ENCODE measurements at places on chromosomes 2 and 18.
A peak's percentile ranks its signal among the peaks of the same experiment; 100 is the strongest.

- no peak for DNase-seq
Observed at GRCh38 chr2:238569507-238570195, 142.9 kb downstream of the ASB1 start.

GRCh38 chr2:178417916-178418315, 33.1 kb downstream of the PRKRA start:
- DNase-seq: no peak

DNA sequence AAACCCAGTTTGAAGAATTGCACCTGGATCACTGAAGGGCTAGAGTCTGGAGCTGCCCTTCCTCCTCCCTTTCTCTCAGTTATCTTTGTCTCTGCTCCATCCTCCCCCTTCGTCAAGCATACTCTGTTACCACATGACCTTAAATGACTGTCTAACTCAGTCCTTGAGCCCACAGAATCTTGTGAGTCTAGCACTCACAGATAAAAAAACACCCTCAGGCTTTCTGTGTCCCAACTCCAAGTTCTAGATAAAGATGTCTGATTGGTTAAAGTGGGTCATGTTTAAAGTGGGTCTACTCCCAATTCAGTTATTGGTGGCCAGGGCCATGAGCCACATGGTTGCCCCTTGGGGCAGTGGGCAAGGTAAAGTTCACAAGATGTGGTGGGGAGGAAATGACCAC, 53.5 kb upstream of the CYP1B1 start:
- no peak for DNase-seq

- DNase-seq: no peak
Observed at GRCh38 chr2:70999362-70999761, 4.7 kb upstream of the TEX261 start.

DNA sequence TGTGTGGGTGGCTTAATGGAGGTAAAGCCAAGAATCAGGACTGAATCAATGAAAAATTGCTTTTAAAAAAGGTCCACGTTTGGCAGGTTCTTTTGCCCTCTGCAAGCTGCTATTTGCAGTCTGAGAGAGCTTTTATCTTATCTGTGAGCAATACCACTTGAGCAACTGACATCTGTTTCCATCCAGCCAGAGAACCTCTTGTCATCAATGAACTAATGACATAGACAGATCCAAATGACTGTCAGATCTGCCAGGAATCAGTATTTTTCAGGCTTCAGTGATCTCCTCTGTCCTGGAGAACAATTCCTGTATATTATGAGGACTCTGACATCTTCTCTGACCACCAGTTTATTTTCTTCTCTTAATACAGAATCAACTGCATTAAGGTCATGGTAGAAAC, 608.1 kb downstream of the LRP1B start:
- no peak for DNase-seq

DNA sequence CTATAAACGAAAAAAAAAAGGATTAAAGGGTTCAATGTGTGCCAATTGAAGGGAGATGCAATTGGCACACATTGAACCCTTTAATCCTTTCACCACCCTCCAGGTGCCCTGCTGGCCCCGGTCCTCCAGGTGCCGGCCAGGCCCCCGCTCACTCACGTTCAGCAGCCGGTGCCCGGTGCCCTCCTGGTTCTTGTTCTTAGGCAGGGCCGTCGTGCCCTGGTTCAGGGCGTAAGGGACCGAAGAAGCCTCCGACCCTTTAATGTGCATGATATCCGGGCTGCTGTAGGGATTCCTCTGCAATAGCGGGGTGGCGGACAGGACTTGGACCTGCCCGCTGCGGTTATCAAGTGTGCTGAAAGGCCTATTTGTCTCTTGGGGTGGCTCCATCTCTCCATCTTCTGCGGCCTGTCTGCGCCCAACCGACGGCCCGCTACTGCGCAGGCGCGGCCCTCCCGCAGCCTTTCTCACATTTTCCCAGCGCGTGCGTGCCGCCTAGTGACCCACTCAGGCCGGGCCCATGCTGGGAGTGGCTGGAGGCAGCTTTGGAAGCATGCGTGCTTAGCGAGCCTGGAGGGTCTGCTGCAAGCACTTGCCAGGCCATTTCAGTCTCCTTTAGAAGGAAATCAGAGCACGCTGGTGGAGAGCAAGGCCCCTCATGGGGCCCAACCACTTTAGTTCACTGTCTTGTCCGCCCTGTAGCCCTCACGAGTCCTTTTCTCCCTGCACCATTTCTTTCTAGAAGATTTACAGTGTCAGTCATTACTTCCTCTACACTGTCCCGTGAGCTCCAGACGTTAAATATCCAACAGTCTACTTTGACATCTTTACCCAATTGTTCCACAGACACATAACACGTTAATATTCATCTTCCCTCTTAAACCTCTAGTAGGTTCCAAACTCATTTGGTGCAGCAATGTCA, 24.3 kb downstream of the TMEM237 start:
- no peak for DNase-seq

DNA sequence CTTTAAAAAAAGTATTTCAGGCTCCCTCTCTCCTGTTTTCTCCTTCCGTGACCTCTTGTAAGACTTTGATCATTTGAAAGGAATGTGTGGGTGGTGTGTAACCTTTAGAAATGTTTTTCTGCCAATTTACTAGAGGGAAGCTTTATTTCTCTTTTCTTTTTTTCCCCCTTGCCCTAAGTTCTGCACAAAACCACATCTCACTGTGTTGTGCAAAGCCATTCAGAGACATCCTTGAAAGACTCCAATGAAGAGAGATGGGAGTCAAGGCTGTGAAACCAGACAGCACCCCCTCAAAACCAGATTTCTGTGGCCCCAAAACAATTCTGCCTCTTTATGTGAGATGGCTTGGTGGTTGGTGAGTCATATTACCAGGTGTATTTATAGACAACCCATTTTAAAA, 184.6 kb upstream of the ERBB4 start:
- DNase-seq: no peak

DNA sequence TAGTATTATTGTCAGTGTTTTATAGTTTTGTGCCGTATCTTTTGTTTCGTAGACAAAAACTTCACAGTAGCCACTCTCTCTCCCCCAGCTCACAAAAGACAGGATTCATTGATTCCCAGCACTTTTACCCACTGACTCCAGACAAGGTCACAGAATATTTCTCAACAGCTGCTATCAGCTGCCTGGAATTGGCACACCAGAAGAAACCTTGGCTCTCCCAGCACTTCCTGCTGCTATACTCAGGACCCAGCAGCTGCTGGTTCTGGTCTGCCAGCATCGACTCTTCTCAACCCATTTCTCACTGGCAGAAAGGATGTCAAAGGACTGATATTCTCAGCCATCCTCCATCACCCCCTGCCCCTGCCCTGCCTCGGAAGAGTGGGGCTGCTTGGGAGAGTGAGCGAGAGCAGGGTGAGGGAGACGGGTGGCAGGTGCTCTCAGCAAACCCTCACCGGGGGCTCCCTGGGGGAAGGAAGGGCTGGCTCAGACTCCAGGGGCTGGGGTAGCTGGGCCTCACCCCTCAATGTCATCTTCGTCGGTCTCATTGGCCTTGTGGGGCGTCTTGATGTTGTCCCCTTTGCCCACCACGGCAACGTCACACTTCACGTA, 6.1 kb upstream of the OTOF start:
- no peak for DNase-seq

DNA sequence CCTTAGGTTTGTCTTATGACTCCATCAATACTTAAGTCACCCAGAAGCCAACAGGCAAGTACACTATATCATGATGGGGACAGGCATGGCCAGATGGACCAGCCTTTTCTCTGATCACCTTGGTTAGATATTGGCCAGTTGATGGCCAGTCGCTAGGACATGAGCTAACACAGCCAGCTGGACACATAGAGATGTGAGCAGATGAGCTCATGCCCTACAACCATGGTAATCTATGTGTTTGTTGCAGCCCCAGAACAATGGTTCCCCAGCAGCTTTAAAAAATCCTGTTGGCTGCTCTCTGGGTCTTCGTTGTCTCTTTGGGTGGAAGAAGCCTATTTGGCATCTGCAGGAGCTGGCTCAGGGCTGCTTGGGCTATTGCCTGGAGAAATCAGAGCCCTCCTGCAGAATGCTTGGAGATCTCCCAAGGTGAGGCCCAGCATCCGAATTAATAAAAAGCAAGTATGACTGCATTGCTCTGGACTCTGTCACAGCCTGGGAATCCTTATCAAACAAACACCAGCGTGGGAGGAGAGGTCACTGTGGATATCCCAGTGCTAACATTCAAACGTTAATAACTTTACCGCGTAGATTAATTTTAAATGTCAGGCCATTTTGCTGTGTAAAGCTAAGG, 62.3 kb upstream of the KLHL29 start:
- DNase-seq: no peak

GRCh38 chr18:10946058-10946457, 203.3 kb downstream of the PIEZO2 start:
- DNase-seq: no peak

DNA sequence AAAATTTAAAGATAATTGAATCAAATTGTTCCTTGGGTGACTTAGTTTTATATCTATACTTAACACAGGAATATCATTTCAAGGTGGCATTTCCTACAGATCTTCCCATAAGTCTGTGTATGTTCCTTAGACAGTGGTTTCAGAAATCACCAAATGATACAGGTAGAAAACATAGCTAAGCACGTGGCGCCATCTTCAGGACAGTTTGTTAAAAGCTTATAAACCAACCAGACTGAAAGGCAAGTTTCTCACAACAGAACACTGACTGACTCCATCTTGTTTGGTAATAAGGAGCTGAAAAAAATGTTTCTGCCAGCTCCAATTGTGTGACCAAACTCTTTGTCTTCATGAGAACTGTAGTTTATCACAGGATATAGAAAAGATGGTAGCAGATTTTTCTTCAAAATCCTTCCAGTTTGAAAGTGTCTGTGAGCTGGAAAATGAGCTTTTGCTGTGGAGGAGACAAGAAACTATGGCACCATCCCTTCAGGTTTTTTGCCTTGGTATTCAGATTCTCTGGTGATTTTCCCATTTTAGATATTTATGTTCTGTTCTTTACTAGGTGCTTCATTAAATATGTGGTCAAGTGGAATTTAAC, 34.8 kb upstream of the NEUROD1 start:
- DNase-seq: peak; percentile 45

- no peak for DNase-seq
Observed at GRCh38 chr2:62783679-62784078, 78.2 kb downstream of the EHBP1 start.

GRCh38 chr2:227406177-227407031, 18.7 kb upstream of the SCYGR1 start:
- DNase-seq: no peak

DNA sequence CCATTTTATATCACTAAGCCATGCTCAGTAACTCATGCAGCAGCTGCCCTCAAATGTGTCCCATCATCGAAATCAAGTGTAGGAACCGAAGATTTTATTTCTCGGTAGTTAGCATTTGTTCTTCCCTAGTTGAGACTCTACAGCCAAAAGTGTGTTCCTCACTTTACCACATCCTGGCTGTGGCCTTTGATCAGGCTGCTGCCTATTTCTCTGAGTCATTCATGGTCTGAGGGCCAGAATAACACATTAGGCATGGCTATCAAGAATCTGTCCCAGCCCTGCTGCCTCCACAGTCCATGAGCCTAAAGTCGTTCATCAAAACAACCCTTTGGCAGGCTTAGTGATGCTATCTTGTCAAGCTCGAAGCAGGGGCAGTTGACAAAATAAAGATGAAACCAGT, 300.1 kb downstream of the TDRD15 start:
- DNase-seq: no peak

GRCh38 chr2:152051436-152051835, 47.4 kb downstream of the CACNB4 start:
- DNase-seq: no peak

GRCh38 chr2:26169226-26169625, 3.7 kb upstream of the GAREM2 start:
- DNase-seq: no peak

DNA sequence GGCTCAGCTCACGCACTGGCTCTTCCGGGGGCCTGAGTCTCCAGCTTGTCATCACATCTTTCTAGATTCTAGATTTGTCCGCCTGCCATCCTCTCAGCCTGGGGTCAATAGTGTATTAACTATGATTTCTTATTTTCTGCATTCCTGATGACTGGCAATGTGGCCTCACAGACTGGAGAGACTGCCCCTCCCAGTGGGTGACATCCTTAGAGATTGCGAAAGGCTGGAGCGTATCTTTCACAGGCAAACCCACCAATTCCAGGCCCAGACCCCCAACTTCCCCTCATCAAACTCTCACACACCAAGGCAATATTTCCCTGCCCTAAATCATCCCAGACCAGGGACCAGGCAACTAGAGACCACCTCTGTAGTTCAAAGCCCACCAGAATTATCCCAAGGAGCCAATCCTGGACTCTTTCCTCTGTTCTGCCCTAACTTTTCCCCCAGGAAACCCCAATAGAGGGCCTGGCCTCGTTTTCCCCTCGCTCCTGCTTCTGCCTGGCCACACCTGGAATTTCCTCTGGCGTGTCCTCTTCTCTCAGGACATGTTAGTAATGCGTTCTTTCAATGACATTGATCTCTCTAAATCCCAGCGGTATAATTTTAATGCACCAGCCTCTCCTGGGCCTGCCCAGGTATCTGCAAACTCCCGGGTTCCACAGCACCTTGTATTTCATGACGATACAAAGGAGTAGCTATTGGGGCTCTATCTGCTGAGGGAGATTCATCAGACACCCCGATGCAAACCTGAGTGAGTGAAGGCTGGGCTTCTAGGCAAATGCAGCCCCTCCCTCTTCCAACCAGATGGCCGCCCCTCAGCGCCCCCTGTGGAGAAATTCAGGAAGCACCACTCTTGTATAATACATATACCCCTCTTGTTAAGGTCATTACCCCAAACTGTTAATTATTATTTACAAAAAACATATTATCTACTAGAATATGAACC, 2.4 kb upstream of the KCNF1 start:
- DNase-seq: no peak

DNA sequence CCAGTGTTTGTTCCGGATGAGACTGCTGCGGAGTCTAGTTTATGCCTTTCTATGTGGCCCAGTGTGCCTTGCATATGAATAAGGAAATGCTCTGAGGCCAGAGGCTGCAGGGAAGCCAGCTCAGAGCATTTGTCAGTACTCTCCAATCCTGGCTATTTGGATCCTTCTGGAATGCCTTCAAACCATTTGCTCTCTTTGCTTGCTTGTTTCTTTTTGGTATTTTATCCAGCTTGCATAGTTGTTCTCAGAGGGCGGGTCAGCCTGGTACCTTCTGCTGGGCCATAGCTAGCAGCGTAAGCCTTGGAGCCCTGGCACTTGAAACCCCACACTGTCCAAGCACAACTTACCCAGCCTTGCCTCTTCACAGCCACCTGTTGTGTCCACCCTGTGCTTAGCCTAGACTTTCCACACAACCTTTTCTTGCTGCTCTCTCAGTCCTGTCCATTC, 20.5 kb downstream of the CENPO start:
- DNase-seq: no peak

Data from activated T-helper 1 cell treated with anti-CD3 and anti-CD28 coated beads, Interleukin-12 subunit alpha, Interleukin-12 subunit beta, Interleukin-2, Interleukin-4 antibody, amounts not matched to agents 30 ng/mL and 10 ng/mL and 1 ng/mL, durations not matched to agents 14 hours and 24 hours and 36 hours (primary cell).